ENCODE measurements at places on chromosomes 16 and 17. TPM values are rescaled to one million over a fixed set of nuclear protein-coding genes. Genes with fewer than 3 reads are reported as not detected.

Gene GPR142
- total RNA-seq: not detected

Gene KRTAP1-5
- 14.1 TPM for total RNA-seq

Gene CLEC10A
- 3.7 TPM for total RNA-seq

Gene CD300LG
- total RNA-seq: 2.5 TPM

Gene MARVELD3
- total RNA-seq: 3.0 TPM

Gene FSCN2
- total RNA-seq: 0.99 TPM

Gene EPX
- 1.9 TPM for total RNA-seq

Gene ABCA6
- 46.1 TPM for total RNA-seq

Gene C16orf96
- total RNA-seq: 0.30 TPM

Gene CD300LB
- 0.59 TPM for total RNA-seq

Gene ASIC2
- total RNA-seq: 0.30 TPM

Gene PRAC2
- total RNA-seq: not detected

Gene GPR139
- not detected for total RNA-seq

Gene MYH8
- 442 TPM for total RNA-seq

Gene GNG13
- total RNA-seq: not detected

Gene ARL6IP1
- 137 TPM for total RNA-seq

Gene OGFOD1
- total RNA-seq: 46.6 TPM

Gene HBA1
- total RNA-seq: 3,010 TPM

Gene MMP28
- 6.1 TPM for total RNA-seq

Gene KRT16
- 142 TPM for total RNA-seq

Gene OR4D1
- not detected for total RNA-seq

Gene PDIA2
- total RNA-seq: 1.1 TPM

Gene ERN1
- 9.3 TPM for total RNA-seq

Gene SULT1A1
- 12.0 TPM for total RNA-seq

Gene GP1BA
- total RNA-seq: 0.10 TPM

Gene TAC4
- not detected for total RNA-seq

Gene MT3
- total RNA-seq: not detected

Gene NCOR1
- total RNA-seq: 112 TPM

Gene MFSD6L
- 0.20 TPM for total RNA-seq

Gene SMG1
- 113 TPM for total RNA-seq

Gene MYO15B
- 117 TPM for total RNA-seq

Gene ITGAX
- total RNA-seq: 3.3 TPM

Gene CCL22
- 0.69 TPM for total RNA-seq

Gene KRT20
- 0.39 TPM for total RNA-seq
